ENCODE measurements at places on chromosomes 1 and 21. TPM values are rescaled to one million over a fixed set of nuclear protein-coding genes. Genes with fewer than 3 reads are reported as not detected.

GRCh38 chr1:30899577-30900389 lies 8.8 kb downstream of the SDC3 start:
- DNase-seq: no peak

- no peak for DNase-seq
Measured at GRCh38 chr1:245582026-245582425, 427.2 kb downstream of the KIF26B start.

DNA sequence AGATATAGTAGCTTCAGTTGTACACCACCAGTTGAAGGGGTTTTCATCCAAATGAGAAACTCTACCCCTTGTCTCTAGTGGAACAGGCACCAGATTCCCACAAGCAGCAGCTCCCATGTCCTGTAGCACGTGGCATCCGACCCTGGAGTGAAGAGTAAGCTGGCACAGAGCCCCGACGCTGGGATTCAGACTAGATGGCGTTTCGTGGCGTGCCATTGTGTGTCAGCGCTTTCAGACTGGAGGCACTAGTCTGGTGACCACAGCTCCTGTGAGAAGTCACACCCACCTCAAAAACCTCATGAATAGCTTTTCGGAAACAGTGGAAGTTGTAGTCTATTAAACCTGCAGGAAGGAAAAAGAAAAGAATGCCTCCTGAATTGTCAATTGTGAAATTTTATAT lies 20.2 kb downstream of the RRAGC start:
- no peak for DNase-seq

The PCP4 gene
- not detected for total RNA-seq

The KPRP gene
- 0.64 TPM for total RNA-seq

The HAPLN2 gene
- total RNA-seq: not detected

All from mammary epithelial cell (primary cell).